Psoas muscle (tissue), 8 donors: ENCODE measurements at places on chromosomes 3 and 15. TPM values are rescaled to one million over a fixed set of nuclear protein-coding genes. Genes with fewer than 3 reads are reported as not detected.

- DNase-seq, result no peak
Measured at GRCh38 chr3:103729547-103729946, 1294.7 kb downstream of the ZPLD1 start.

- DNase-seq, result no peak
Measured at GRCh38 chr3:107356706-107357105, 20.5 kb upstream of the CCDC54 start.

GRCh38 chr15:36680751-36681150 lies 101.3 kb downstream of the CDIN1 start:
- DNase-seq, result no peak

- DNase-seq, result no peak
Measured at GRCh38 chr3:52777959-52778805, 783 bp downstream of the ITIH1 start.

APOD gene
- total RNA-seq, result 342 TPM

C3orf22 gene
- total RNA-seq, result not detected

LYZL4 gene
- not detected for total RNA-seq
